ENCODE measurements at places on chromosomes 3 and 15.
A peak's percentile ranks its signal among the peaks of the same experiment; 100 is the strongest.

DNA sequence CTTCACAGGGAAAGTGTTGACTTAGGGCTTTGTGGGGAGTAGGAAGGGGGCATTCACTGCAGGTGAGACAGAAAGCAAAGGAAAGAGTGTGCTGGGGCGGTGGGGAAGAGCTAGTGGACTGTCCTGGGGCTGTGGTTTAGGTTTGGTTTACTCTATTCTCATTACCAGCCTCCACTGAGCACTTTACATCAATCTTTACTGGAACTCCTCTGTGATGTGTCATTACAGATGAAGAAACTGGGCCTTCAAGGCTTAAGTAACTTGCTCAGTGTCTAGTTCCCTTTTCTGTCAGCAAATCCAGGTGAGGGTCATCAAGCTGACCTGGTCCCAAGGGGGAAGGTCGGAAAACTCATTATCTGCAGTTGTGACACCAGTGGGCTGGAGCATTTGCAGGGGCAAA is 120.2 kb upstream of the PFN2 start:
- no peak for DNase-seq

- DNase-seq = no peak
These were observed 44.0 kb upstream of the MANF start for GRCh38 chr3:51340989-51341636.

- no peak for DNase-seq
These were observed 661.6 kb upstream of the CBLB start for GRCh38 chr3:106530367-106530766.

DNA sequence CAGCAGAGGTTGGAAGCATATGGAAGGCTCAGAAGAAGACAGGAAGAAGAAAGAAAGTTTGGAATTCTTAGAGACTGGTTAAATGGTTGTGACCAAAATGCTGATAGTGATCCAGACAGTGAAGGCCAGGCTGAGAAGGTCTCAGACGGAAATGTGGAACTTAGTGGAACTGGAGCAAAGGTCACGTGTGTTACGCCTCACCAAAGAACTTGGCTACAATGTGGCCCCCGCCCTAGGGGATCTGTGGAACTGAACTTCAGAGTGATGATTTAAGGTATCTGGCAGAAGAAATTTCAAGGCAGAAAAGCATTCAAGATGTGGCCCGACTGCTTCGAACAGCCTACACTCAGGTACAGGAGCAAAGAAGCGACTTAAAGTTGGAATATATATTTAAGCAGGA is 83.1 kb downstream of the MYO5A start:
- no peak for DNase-seq

GRCh38 chr3:55505776-55506175 is 18.7 kb upstream of the WNT5A start:
- no peak for DNase-seq

DNA sequence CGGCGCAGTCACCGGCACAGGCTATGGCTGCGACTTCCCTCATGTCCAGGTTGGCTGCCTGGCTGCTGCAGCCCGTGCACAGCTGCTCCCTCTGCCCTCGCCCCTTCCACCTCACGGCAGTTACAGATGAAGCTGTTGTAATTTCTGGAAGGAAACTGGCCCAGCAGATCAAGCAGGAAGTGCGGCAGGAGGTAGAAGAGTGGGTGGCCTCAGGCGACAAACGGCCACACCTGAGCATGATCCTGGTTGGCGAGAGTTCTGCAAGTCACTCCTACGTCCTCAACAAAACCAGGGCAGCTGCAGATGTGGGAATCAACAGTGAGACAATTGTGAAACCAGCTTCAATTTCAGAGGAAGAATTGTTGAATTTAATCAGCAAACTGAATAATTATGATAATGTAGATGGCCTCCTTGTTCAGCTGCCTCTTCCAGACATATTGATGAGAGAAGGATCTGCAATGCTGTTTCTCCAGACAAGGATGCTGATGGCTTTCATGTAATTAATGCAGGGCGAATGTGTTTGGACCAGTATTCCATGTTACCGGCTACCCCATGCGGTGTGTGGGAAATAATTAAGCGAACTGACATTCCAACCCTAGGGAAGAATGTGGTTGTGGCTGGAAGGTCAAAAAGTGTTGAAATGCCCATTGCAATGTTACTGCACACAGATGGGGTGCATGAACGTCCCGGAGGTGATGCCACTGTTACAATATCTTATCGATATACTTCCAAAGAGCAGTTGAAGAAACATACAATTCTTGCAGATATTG is 13.2 kb upstream of the GNB4 start:
- no peak for DNase-seq

GRCh38 chr3:46632792-46633191 is 20.5 kb downstream of the FAM240A start:
- no peak for DNase-seq

DNA sequence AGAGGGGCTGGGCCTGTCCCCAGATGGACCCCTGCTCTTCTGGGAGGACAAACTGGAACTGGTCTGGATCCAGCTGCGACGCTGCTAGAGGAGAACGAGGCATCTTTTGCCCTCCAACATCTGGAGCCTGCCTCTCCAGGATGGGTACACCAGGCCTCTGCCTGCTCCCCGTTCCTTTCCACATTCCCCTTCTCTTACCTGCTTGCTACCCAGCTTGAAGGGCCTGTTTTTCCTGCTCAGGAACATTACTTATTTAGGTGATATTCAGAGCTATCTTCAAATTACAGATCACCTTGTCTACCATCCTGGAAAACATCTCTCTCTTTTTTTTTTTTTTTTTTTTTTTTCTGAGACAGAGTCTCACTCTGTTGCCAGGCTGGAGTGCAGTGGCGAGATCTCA is 64.0 kb downstream of the CHRD start:
- DNase-seq = no peak

- no peak for DNase-seq
These were observed 33.1 kb downstream of the BTD start for GRCh38 chr3:15634671-15635070.

DNA sequence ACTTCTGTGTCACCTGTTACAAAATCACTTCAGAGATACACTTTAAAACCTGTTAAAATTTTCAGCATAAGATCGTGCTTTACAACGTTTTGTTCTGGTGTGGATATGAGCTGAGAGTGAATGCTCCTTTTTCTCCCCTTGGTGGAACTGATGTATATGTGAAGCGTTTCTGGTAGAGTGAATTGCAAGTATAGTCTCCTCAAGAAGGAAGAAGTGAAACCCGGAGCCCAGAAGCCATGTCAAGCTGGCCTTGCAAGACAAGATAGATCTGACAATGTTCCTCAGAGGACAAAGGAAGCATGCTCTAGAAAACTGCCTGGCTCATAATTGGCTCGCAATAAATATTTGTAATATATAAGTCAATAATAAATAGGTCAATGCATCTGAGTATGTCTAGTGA is 23.6 kb downstream of the SERPINI2 start:
- DNase-seq = no peak

- DNase-seq = no peak
These were observed 79.7 kb upstream of the CGNL1 start for GRCh38 chr15:57296473-57297162.

DNA sequence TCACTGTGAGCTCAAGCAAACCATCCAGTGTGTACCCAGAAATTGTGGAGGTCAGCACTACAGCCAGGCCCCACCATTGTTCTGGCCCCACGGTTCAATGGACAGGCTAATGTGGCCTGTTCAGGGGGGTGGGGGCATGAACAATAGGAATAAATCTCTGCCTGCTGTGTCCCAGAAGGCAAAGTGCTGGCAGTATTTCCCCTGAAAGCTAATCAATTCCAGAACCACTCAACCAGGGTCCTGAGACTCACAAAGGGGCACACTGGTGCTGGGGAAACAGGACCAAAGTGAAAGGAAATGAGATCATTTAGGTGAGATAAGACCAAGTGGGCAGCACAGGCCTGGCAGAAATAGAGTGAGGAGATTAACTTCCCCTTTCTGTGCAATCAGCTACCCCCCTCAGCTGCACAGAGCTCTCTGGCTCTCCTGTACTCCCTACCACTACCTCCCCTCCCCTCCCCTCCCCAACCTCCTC is 11.5 kb downstream of the CRYGS start:
- DNase-seq = no peak

- no peak for DNase-seq
These were observed 172.0 kb upstream of the TRIM42 start for GRCh38 chr3:140505876-140506275.

- peak; percentile 9 for DNase-seq
These were observed 12.3 kb upstream of the KPNA4 start for GRCh38 chr3:160577556-160578195.
